ENCODE measurements at places on chromosomes 16 and 17.

- DNase-seq = no peak
Observed at GRCh38 chr17:588519-588918, 126.1 kb downstream of the VPS53 start.

DNA sequence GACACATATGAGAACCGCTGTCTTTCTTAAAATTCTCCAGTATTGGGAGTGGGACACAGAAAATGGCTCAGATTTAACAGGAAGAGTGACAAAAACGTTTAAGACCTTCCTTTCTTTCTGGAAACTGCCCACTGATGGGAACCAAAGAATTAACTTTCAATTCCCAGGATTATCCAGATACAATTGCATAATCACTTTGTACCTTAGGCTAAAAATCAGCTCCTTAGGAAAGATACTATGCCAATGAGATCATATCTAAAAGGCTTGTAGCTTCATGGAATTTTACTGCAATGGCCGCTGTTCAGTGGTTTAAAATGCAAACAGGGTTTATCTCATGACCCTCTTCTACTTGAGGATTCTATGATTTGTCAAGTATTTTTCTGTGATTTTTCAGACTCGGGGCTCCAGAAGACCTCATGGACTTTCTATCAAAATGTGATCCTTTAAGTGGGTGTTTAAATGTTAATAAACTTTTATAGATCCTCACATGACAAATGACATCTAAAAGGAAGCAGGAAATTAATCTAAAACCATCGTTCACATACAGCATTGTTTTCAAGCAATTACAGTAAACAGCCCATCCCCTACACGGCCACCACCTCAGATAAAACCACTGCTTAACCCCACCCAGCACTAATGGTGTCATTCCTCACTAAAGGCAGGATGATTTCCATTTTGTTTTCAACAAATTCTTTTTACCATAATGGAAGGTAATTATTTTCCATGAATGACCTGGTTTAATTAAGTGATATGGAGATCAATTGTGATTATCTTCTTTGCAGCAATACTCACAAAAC is 31.6 kb upstream of the ERN1 start:
- no peak for DNase-seq

DNA sequence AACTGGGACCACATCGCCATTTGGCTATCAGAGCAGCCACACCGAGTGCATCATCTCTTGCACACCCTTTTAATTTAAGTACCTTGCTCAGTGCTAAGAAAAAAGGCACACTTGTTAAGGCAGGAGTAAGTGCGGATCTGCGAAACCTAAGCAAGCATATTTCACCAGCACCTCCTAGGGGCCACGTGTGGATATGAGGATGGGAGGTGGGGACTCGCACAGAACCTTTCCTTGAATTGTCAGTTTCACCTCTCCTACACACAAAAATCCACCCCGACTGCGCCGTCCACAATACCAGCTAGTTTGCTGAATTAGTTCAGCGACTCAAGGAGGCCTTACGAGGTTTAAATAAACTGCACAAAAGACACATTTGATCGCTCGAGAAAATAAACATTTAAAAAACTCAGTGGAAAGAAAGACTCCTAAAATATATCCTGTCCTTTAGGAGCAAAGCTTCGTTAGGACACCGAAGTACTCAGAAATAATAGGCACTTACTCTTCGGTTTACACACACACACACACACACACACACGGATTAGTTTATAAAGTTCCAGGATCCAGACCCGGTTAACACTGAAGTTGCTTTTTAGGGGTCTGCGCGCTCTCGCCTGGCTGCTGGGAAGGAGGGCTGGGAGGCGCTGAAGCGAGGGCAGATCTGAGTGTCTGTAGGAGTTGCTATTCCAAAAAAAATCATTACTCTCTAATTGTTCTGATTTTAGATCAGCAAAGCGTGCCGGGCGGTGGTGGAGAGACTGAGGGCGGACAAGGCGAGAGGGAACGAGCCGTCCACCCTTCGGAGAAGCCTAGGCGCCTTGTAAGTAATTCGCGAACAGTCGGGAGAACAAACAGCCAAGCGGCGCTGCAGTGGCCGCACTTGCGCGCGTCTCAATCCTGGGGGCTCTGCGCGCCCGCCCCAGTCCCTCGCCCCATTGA is 1.0 kb upstream of the KCNJ2 start:
- no peak for DNase-seq

DNA sequence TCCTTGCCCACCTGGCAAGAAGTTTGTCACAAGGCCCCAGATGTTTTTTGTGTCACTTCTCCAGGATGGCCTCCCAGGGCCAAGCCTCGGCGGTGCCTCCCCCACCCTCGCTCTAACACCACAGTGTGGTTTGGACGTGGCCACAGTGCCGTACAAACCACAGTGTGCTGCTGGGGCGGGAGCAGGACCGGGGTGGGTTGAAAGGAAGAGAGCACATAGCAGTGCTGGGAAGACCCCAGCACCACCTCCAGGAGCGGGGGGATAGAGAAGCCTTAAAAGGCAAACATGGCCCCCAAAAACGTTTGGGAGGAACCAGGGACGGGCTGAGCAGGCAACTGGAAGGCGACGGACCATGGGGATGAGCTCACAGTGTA is 5.0 kb upstream of the BCL6B start:
- DNase-seq = no peak

DNA sequence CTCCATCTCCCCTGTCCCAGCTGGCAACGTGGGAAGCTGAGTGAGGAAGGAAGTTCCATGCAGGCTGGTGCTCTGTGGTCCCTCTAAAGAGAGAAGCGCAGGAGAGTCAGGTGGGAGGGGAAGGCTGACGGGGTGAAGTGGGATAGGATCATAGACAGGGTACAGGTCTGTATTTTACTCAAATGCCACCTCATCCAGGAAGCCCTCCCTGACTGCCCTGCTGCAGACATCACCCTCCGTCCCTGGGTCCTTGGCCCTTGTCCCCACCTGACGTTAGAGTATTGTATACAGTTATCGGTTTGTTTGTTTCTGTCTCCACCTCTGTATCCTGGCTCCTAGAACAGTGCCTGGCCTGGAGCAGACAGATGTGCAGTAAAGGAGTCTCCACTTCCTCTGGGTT is 11.7 kb downstream of the CANT1 start:
- no peak for DNase-seq
